Cerebellar nuclear complex (tissue), 1 donor: ENCODE measurements at places on chromosomes 1 and 21.

DNA sequence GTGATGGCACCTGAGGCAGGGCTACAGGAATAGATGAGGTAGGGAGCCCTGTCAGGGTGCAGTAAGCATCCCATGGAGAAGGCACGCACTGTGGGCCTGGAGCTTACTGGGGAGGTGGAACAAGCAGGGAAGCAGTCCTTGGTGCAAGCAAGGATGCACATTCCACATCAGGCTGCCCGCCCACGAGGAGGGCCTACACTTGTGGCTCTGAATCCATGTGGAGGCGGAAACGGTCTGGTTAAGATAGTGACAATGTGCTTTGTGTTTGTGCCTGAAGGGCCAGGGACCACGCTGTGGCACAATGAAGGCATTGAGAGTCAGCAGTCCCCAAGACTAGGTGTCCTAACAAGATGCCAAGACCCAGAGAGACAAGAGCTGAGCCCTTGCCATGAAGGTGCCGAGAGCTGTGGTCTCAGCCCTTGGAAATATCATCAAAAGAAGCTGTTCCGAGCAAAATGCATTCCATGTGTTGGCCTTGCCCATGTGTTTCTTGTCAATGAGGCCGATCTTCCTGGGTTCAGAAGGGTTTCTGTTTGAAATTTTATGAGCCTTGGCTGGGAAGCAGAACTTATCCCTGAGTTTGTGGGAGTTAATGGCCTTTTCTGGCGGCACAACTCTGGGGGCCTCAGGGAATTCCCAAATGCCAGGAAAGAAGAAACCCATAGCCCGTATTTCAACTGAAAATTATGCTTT, 111.9 kb downstream of the NGF start:
- DNase-seq, result no peak

DNA sequence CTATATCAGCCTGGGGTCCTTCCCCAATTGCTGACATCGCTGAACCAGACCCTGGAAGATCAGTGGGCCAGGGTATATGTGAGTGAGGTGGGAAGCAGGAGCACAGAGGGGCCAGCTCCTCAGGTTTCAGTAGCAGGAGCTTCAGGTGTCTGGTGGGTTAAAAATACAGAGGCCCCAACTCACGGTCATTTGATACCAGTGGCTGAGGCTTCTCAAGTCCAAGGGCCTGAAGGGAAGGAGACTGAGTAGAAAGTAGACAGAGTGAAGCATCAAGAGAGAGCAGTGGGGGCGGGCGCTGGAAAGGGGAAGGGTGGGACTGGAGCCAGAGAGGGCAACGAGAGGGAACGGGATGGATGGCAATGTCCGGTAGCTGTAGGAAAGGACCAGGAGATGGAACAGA, 2.0 kb upstream of the CASQ1 start:
- no peak for DNase-seq

GRCh38 chr1:169483500-169483966, 2.2 kb downstream of the SLC19A2 start:
- DNase-seq, result no peak

- DNase-seq, result no peak
These were observed 46.8 kb downstream of the PKNOX1 start for GRCh38 chr21:43021191-43021590.

DNA sequence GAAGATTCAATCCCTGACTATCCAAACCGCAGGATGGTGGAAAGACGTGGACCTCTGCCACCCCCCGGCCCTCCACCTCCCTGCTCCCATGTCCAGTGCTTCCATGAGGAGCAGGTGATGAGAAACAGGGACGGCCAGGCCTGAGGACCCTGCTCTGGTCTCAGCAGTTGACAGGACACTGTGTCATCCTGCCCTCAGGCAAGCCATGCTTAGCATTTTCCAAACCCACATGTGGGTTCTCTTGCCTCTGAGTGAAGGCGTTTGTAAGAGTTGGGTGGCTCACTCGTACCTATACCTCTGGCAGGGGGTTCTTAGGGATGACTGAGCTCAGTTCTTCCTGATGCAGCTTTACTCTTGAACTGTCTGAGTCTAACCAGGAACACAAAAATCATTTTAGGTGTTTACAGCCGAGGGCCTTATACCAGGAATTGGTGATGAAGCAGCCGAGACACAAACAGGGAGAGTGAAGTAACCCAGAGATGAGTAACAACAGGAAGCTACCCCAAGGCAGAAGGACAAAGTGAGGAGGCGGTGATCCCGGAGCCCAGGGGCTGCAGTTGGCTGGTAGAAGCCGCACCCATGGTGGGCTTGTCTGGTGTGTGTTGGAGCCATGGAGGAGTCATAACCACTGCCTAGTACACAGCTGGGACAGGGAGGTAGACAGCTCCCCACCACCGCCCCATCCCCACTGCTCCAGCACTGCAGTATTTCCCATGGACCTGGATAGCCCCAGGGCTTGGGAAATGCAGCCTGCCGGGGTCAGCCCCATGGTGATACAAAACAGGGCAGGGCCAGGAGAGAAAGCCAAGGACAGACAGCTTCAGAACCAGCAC, 21.4 kb downstream of the MYBPH start:
- no peak for DNase-seq

DNA sequence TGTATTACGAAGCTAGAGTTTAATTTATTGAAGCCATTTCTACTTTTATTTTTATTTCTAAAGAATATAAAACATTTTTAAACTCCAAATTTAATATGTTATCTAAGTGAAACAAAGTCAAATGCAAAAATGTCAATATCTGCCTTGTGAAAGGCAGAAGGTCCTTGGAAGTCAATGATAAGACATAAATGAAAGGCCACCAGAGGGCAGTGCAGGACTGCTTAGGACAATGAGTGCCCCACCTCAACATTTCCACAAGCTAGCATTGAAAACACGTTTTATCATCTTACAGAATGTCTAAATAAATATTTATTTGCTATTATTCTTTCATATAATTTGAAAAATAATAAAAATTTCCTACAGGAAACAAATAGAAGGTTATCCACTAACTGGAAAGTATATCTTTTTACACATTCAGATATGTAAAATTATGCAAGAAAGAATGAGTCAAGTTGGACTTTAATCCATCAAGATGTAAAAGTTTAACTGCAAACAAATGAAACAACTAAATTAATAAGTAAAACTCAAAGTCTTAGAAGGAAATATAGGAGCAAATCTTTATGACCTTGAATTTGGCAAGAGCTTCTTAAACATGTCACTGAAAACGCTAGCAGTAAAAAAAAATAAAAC, 140.1 kb upstream of the FMN2 start:
- peak; percentile 0 for DNase-seq

DNA sequence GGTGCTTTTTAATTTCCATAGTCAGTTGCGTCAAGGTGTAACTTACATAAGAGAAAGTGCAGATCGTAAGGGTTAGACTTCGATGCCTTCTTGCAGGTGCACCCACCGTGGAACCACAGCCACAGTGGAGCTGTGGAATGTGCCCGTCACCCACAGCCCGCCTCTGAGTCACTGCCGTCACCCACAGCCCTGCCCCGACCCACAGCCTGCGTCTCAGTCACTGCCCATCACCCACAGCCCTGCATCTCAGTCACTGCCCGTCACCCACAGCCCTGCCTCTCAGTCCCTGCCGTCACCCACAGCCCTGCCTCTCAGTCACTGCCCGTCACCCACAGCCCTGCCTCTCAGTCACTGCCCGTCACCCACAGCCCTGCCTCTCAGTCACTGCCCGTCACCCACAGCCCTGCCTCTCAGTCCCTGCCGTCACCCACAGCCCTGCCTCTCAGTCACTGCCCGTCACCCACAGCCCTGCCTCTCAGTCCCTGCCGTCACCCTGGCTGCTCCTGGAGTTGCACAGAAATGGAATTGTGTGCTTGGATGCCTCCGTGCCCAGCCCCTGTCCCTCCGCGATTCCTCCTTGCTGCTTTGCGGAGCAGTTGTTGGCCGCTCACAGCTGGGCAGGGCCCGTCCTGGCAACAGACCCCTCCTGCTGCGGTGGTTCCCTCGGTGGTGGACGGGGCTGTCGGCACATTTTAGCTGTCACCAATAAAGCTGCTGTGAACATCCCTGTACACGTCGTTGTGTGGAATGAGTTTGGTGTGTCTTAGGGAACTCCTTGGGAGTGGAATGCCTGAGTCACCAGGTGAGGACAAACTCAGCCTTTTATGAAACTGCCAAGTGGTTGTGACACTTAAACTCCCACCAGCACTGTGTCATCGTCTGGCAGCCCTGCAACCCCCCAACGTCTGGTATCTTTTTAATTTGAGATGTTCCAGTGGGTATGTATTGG, 44.9 kb upstream of the COL6A2 start:
- no peak for DNase-seq

GRCh38 chr21:36806103-36806502, 107.2 kb downstream of the SIM2 start:
- no peak for DNase-seq

DNA sequence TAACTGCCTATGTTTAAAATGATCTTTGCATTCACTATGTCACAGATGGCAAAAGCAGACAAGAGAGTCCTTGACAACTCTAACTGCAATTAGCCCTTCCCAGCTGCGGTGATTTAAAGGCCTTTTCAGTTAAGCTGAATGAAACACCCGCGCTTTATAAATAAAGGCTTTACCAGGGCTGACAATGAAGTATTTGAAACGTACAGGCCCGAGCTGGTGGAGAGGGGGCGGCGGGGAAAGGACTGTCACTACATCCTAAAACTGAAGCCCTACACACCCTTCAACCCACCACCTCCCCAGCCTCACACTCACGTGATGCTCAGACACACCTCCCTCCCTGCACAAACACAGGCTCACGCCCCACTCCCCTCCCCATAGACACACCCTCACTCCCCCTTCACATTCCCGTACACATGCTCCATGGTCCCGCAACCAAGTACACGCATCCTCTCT, 45.5 kb downstream of the GRIK3 start:
- DNase-seq, result no peak

GRCh38 chr1:172051898-172052297, 210.6 kb downstream of the DNM3 start:
- no peak for DNase-seq

DNA sequence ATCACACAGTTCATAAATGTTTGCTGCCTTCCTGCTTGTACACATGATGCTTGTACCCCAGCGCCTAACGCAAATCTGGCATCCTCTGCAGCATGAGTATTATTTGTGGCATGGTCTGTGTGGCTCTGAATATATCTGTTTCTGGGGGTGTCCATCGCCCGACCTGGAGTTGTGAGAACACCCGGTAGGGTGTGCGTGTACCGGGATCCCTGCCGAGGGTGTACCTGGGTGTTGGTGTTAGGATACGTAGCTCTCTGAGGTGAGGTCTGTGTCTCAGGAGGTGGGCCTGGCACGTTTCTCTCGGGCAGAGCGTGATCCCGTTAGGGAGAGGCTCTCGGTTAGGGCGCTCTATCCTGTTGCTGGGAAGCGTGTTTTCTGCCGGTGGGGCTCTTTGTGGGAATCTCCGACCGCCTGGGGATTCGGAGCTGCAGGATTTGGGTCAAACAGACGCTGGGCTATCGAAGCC, 10.4 kb upstream of the CDC20 start:
- DNase-seq, result no peak

GRCh38 chr1:206872139-206872538, 6.7 kb downstream of the IL20 start:
- no peak for DNase-seq

DNA sequence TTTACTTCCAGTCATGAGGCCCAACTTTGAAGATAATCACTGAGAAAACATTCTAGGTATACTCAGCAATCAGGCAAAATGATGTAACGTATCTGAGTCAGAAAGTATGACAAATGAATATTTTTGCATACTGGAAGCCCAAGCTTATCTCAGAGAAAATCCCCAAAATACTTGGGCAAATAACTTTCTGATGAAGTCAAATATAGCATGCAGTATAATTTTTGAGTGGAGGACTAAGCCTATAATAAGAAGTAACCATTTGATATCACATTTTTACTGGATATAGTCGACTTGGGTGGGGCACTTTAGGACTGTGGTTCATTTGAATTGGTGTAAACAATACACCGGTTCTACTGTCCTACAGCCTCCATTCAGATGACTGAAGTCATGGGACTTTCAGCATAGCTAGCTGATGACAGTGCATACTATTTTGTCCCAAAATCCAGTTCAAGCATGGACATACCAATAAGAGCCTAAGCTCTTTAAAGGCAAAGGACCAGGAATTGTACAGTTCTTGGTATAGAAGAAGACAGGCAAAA, 2.3 kb upstream of the GADD45A start:
- DNase-seq, result no peak

DNA sequence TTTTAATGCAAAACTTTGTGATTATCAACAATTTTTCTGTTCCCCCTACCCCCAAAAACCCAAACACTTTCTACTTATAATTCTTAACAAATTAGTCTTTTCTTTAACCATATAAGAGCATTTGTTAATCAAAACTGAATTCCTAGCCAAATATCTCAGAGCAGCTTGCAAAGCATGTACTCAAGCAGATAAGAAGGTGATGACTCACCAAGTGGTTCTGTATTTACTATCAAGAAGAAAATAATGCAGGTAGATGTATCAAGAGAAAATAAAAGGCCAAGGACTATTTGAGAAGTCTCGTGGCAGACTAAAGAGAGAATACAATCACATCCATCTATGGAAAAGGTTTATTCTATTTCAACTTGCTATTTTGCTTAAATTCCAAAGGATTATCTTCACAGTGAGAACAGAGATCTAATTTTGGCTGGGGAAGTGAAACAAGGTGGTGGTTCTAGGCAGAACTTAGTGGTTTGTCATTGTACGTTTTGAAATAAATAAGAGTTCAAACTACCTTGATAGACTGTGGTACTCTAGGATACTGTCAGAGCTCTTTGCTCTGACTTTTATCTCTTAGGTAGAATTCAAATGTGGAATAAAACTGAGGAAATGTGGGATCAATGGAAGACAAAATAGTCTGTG, 94.7 kb upstream of the NRIP1 start:
- no peak for DNase-seq

- DNase-seq, result no peak
These were observed 15.5 kb upstream of the CITED4 start for GRCh38 chr1:40877698-40878097.

GRCh38 chr1:9362488-9362887, 69.8 kb downstream of the SPSB1 start:
- DNase-seq, result no peak

GRCh38 chr1:7589080-7589735, 181.9 kb upstream of the VAMP3 start:
- no peak for DNase-seq

DNA sequence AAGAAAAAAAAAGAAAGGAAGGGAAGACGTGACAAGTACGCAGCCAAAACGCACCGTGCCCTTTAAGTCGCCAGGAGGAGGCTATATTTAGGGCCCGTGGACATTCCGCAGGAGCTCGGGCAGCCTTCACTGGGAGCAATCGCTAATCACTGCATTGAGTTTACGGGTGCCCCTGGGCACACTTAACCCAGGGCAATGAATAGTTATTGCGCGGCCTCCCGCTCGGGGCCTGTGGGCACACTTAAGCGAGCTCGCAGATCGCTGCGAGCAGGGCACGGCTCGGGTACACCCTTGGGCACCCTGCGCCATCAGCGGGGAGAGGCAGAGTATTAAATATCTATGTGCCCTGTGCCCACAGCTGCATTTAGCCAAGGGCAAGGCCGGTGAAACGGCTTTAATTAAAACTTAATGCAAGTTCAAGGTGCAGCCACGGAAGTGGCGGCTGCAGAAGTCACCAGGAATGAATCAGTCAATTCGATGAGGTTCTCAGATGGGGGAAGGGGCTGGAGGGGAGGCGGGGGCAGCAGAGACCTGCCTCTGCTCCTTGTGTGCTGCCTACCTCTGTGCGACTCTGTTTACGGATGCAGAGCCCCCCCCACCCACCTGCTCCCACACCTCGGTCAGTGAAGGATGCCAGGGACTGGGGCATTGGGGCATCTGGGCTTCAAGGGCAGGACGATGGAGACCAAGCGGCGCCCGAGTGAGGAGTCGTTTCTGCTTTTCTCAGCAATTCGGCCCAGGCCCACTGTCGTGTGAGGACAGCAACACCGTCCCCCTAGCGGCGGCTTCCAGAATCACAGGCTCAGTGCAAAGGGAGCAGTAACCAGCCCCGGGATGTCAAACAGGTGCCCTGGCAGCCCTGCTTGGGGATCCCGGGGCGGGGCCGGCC, 51.8 kb upstream of the TARDBP start:
- no peak for DNase-seq
